ENCODE measurements at places on chromosomes 6 and 20.

DNA sequence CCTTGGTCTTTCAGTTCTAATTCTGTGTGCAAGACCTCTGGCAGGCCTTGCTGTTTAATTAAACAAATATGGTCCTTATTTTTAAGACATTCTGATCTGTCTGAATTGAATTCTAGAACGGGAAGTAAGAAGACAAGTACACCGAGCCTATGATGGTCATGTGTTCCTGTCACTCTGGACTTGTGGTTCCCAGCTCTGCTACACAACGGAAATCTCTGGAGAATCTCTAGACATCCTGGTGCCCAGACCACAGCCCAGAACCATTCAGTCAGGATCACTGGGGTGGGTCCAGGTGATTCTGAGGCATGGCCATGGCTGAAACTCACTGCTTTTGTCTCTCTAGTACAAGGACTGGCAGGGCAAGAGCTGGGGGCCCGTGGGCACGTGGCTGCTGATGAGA is 15.9 kb upstream of the KCNK16 start:
- DNase-seq = no peak

GRCh38 chr20:25314497-25315417 is 66.9 kb downstream of the PYGB start:
- DNase-seq = no peak

GRCh38 chr20:21702553-21703470 is 2.7 kb upstream of the PAX1 start:
- no peak for DNase-seq

- DNase-seq = no peak
Measured at GRCh38 chr20:36856691-36857635, 19.0 kb upstream of the TLDC2 start.

GRCh38 chr6:16769131-16769985 is 8.1 kb upstream of the ATXN1 start:
- peak; percentile 100 for DNase-seq

- no peak for DNase-seq
Measured at GRCh38 chr20:668638-669037, 7.0 kb downstream of the SCRT2 start.

Data from SW 1271 (cell line).